ENCODE measurements at places on chromosomes 3 and 15.

DNA sequence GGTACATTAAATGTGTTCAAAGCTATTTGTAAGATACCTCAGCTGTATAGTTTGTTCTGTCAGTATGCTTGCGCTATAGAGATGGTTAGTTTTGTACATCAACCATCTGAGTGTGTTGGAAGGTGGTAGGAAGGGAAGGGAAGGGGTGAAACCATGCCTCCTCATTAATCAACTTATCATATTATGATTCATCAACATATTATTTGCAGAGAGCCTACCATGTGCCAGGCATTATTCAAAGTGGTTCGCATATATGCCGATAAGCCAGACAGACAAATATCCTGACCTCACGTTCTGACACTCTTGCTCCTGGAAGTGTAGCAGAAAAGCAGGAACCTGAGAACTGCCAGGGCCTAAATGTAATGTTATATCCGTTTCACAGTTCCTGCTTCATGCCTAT, 248.1 kb upstream of the NR2E3 start:
- no peak for DNase-seq

GRCh38 chr15:98609144-98609852, 39.0 kb upstream of the IGF1R start:
- no peak for DNase-seq

GRCh38 chr15:83435782-83436181, 11.4 kb upstream of the SH3GL3 start:
- no peak for DNase-seq

GRCh38 chr15:47983533-47983932, 137.3 kb upstream of the SLC24A5 start:
- DNase-seq: no peak

DNA sequence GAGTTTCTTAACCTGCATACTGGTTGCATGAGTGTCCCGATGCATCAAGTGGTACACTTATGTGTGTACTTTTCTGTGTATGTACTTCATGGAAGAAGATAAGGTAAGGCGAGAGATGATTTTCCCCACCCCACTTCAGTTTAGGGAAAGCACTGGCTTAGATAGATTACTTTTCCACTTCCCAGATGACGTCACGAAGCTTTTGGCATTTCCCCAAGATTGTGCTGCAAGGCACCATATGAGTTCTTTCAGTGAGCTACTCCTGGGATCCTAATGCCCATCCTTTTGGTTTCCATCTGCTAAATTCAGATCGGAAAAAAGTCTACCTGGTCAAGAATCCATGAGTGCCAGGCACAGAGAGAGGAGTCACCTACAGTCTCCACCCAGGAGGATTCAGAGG, 4.5 kb downstream of the IL17RB start:
- no peak for DNase-seq

DNA sequence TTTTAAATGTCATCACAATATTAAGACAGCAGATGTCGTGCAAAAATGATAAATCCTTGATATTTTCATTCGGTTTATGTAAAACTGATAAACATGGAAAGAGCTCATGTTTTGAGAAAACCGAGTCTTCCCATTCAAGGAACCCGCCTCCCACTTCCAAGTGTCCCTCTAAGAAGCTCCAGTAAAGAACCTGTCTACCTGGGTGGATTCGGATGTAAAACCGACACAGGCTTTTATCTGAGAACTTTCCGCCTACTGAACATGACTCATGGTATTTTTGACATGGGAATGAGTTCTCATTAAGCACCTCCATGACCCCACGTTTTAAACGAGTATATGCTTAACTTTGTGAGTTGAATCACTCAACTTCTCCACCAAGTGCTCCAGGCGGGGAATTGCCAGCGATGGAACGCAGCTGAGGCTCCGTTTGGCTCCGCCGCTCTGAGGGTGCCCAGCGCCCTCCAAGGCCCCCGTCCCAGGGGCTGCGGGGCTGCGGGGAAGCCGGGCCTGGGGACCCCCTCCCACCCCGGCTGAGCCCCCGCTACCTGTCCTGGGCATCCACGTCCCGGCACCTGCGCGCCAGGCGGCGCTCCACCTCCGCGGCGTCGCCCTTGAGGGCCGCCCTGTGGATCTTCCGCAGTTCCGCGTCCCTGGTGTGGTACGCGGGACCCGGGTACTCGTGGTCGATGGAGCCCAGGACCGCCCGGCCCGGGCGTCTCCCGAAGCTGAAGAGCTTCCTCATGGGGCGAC, 119.9 kb downstream of the LMLN start:
- DNase-seq: no peak

- DNase-seq: no peak
These were observed 8.6 kb downstream of the LPCAT4 start for GRCh38 chr15:34358367-34358766.

- DNase-seq: peak; percentile 39
These were observed 1.0 kb downstream of the SPTBN5 start for GRCh38 chr15:41892621-41893421.

- no peak for DNase-seq
These were observed 2.8 kb downstream of the EFHB start for GRCh38 chr3:19931180-19931692.

DNA sequence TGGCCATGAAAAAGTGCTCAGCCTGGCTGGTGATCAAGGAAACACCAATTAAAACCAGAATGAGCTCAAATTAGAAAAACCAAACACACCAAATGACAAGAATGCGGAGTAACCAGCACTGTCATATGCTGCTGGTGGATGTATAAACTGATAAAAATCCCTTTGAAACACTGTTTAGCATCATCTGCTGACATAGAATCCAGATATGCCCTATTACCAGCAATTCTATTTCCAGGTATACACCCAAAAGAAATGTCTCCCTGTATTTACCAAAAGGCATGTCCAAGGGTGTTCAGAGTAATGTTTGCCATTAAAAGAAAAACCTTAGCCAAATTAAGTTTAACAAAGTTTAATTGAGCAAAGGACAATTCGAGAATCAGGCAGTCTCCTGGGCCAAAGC, 138.6 kb downstream of the FMN1 start:
- no peak for DNase-seq

- no peak for DNase-seq
These were observed 4.8 kb downstream of the XIRP1 start for GRCh38 chr3:39187372-39188155.

DNA sequence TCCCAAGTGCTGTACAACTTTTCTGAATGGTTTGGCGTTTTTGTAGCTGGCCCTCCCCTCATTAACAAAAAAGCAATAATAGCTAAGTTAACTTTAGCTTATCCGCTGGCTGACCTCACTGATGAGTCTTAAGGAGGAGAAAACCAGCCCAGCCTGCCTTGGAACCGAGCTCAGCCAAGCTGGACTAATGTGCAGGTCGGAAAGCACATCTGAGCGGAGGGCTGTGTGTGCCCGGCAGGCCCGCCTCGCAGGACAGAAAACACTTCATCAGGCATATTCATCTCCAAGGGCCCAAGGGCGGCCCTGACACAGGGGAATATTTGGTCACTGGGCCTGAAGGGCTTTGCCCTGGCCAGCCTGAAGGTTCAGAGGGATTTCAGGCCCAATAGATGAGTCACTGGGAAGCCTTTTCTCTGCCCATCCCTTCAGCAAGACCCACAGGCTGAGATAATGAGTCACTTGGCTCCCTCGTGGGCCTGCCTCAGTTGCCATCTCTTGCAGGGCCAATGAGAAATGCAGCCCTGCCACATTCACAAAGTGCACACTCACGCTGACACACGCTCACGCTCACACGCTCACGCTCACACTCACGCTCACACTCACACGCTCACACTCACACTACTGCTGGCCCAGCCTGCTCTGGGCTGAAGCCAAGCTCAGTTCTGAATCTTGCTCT, 75.1 kb downstream of the SLC12A8 start:
- no peak for DNase-seq

DNA sequence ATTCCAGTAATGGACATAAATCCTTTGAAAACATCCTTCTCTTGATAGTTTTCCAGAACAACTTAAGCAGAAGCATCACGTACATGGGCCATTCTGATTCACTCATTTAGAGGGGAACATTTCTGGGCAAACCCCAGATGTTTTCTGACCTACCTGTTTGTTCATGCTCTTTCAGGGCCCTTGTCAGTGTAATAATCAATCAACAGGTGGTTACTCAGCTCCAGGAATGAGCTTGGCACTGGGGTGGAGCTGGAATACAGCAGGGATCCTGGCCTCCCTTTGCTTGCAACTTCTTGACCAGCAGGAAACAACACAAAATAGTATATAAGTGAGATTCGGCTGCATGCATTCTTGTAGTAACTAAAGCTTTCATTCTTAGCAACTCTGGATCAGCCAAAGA, 9.2 kb upstream of the UBE2E1 start:
- DNase-seq: no peak

DNA sequence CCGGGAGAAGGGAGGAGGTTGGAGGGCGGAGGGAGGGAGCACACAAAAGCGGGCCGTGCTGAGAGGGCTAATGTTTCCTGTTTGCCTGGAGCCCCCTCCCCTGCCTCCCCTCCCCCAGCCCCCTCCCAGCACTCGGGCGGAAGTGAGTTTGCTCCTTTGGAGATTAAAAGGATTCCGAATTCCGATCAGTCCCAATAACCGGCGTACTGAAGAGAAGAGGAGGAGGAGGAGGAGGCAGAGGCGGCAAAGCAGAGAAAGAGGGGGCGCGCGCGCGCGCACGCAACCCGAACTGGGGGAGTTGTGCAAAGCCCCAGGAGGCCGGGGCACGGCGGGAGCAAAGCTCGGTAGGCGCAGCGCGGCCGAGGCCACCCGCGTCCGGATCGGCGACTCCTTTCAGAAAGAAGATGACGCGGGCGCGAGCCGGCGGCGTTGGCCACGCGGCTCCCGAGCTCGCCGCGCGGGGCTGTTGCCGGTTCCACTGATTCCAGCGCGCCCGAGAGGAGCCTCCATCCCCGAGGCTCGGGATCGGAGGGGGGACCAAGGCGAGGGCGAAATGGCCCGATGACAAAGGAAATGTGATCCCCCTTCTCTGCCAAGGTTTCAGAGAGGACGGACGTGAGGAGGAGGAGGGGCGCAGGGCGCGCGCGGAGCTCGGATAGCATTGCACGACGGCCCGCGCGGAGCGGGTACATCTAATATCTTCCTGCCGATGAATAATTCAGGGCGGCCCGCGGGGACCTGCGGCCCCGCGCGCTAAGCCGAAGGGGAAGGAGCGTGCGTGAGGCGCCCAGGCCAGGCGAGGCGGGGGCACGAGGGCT, 1.1 kb upstream of the TRIM71 start:
- no peak for DNase-seq

DNA sequence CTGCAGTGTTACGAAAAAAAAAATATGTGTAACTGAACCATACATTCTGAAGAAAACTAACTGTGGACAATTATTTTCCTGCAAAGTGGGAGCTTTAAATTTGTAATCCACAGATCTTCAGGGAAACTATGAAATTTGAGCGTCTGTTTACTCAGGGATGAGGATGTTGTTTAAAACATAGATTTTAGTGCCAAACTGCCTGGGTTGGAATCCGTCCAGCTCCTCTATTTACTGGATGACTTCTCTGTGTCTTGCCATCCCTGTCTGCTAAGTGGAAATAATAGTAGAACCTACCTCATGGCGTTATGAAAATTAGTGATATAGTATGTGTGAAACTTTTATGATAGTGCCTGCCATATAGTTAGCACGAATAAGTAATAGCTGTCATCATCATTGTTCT, 666.5 kb downstream of the SQOR start:
- no peak for DNase-seq

GRCh38 chr15:64009241-64009640, 37.0 kb downstream of the DAPK2 start:
- no peak for DNase-seq

DNA sequence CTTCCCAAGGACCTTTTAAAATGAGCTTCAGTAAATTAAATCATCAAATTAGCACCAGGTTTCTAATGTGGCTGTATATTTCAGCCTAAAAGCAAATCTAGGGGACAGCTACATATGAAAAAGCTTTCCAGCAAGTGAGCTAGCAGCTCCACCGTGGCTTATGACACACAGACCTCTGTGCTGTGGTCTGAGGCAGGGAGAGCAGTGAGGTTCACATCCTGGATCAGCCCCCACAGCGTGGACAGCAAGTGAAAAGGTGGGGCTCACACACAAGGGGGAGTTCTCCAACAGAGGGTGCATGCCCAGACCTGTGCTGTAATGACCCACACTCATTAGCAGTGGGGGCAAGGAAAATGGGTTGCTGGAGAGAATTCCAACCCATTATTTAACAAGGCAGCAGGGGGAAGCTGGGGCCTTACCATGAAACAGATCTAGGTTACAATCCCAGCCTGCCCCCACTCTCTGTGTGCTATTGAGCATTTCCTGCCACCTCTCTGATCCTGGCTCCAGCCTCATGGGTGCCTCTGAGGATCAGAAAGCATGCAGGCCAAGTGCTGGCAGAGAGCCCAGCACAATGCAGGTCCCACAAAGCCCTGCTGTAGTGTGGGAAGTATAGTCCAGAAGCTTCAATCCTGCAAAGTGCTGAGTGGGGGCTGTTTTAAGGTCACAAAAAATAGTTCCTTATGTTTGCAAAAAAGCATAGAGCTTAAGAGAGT, 48.2 kb downstream of the RASGRF1 start:
- DNase-seq: no peak

DNA sequence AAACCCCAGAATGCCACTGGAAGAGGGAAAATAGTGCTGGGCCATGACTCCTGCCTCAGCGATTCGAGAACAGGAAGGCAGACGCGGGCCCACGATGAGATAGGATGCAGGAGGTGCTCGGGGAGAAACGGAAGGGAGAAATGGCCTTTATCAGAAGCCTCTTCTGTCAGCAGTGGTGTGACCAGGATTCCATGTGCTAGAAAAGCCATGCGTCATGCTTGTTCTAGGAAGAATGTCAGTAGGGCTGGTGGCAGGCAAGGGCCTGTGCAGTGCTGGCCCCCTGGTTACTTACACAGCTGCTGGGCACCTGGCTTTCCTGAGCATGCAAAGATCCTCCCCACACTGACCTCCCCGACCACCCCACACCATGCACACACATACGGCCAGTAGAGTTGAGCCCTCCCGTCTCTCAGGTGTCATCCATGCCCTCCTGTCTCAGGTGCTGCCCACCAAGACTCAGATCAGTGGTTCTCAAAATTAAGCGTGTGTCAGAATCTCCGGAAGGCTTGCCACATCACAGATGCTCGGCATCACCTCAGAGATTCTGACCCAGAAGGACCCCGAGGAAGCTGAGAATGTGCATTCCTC, 106.7 kb downstream of the ADAMTS17 start:
- no peak for DNase-seq

GRCh38 chr3:131020122-131020693, 6.4 kb downstream of the ASTE1 start:
- no peak for DNase-seq

DNA sequence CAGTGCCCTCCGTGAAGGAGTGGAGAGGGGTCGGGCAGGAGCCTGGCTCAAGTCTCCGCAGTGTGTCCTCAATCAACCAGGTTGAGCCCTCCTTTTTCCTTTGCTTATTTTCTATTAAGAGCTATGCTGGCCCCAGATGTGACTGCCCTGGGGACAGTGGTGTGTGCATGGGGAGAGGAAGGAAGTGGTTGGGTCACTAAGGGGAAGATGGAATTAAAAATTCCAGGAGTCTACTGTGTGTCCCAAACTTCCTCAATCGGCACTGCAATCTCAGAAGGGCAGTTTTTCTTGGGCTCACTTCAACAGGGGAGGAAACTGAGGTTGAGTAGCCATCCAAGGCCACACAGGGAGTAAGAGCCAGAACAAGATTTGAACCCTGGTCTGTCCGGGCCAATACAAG, 13.7 kb upstream of the GRIP2 start:
- no peak for DNase-seq
